ENCODE measurements at places on chromosomes 12 and 14.

DNA sequence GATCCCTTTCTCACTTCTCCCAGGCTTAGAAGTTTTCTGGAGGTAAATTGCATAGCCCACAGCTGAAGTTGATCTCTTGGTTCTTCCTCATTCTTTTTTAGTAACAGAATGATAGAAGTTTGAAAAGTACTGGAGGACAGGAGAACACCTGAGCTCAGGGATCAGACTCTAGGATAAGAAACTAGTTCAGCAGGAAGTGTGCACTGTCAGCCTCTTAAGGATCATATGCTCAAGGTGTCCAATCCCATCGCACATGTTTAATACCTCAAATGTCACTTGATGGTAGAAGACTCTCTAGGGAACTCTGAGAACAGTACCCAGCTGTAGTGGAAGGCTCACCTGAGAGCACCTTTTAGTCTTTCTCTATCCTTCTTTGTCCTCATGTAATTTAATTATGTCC lies 14.7 kb upstream of the LIMA1 start:
- no peak for DNase-seq

GRCh38 chr12:56927281-56927680 lies 6.9 kb downstream of the SDR9C7 start:
- DNase-seq: no peak

DNA sequence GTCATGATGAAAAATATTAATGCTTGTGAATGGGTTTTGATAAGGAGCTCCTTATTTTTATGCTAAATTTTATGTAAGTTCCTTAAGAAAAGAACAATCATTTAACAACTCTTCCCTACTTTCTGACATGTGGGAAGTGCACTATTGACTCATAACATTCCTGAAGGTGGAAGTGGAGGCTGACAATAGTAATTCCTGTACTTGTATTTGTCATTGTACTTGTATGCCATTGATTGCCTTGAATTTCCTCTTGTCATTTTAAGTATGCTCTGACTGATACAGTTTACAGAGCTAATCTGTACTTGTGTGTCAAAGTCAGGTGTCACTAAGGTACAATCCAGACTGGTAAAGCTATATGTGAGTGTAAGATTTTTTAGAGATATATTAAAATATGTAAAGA lies 440.0 kb downstream of the SLC16A7 start:
- no peak for DNase-seq

DNA sequence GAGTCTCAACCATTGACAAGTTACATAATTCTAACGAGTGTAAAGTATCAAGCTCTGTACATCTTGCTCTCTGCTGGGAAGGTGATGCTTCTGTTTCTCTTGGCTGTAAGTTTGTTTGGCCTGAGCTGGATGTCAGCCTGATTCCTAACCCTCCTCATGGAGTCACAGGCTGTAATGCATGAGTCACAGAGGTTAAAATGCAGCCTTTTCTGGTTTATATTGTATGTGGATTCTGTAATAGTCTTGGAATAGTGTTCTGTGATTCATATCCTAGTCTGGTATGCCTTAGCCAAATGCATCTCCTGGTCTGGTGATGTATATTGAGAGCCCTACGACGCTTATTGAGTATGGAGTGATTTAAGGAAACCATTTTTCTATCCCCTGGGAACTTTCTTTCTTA lies 104.5 kb upstream of the FRMD6 start:
- no peak for DNase-seq

DNA sequence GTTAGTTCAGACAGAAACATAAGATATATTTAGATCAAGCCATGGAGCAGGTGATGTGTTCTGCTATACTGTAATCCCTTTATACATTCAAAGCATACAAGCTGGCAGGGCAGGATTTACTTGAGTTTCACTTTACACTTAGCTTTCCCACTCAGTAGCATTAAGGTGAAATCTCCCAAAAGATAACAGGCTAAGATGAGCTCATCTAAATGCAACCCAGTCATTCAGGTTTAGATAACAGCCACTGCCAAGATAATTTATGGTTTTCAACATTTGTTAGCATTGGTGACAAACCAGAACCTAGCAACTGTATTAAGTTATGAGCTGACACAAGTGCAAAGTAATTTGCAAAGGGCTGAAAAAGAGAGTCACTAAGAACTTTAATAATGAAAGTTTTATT lies 925.1 kb upstream of the ATXN7L3B start:
- DNase-seq: no peak
